ENCODE measurements at places on chromosomes 16 and 17.

- no peak for DNase-seq
Observed at GRCh38 chr17:4358154-4358553, 8.3 kb downstream of the UBE2G1 start.

- no peak for DNase-seq
Observed at GRCh38 chr17:63534816-63535455, 11.8 kb downstream of the KCNH6 start.

- peak; percentile 70 for DNase-seq
Observed at GRCh38 chr17:35612924-35613521, 25.9 kb downstream of the AP2B1 start.

GRCh38 chr17:64500862-64501765 is 4.3 kb upstream of the POLG2 start:
- DNase-seq = no peak

DNA sequence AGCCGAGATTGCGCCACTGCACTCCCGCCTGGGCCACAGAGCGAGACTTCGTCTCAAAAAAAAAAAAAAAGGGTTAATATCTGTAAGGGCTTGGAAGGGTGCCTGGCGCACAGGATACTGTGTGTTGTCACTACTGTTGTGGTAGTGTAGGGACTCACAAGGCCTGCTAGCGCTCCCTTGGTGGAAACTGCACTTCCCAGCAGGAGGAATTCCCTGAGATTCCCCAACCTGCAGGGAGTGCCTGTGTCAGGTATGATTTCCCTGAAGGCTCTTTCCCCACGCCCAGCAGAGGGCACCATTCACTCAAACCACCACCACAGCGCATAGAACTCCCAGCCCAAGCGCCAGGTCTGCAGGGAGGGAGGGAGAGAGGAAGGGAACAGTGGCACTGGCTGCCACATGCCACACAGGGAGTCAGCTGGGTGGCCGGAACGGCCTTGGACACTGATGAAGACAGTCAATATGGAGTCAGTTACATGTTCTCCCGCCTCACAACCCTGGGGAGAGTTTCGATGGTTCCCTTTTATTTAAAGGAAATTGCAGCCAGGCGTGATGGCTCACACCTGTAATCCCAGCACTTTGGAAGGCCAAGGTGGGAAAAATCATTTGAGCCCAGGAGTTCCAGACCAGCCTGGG is 32.7 kb upstream of the CDH1 start:
- peak; percentile 65 for DNase-seq

DNA sequence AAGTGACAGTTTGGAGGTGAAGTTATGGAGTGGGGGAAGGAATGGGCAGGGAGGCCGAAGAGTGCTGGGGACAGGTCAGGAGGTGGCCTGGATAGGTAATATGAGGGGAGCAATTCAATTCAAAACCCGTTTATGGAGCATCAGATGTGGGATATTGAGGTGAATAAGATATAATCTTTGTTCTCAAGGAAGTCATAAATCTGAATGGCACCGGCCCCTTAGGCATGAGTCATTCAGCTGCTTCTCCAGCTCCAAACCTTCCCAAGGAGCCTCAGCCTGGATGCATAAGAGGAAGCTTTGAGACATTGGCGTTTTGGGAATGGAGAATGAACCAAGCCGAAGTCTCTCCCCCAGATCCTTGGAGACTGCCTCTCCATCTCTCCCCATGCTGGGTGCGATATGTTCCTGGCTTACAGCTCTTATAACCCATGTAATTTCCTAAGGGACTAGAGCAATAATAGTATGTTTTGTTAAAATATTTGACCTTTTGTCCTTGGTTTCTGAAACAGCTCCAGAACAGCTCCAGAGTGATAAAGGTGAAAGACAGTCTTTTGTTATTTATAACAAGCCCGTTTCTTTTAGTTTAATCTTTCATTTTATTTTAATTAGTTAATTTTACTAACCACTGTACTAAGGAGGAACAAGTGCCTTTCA is 1.7 kb downstream of the TUBG2 start:
- DNase-seq = peak; percentile 64

DNA sequence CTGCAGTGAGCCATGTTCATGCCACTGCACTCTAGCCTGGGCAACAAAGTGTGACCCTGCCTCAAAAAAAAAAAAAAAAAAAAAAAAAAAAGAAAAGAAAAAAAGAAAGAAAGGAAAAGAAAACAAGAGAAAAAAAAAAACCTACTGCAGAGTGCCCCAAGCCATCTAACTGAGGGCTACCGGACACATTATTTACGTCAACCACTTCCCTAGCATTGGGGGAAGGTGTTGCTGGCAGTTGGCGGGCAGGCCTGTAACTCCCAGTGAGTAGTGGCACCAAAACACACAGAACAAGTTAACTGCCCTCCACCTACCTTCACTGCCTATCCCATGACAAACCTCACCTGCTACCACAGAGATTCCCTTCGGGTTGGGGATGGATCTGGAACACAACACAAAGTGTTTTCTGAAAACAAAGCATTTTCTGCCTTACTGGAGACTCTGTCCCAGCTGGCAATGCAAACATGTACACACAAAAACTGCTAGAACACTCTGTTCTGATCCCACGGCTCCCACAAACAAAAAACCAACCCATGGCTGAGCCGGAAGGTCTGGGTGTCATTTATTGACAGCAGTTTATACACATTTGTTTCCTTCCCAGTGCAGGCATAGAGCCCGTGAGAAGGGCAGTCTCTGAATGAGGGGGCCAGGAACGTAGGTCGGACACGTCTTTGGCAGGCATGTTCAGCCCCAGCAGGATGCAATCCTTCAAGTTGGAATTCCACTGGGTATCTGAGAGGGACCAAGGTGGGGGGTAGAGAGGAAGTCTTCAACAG is 11.0 kb downstream of the PHB1 start:
- no peak for DNase-seq

GRCh38 chr16:8552487-8553221 is 37.7 kb downstream of the TMEM114 start:
- DNase-seq = no peak

- DNase-seq = no peak
Observed at GRCh38 chr17:74972973-74973328, 392 bp upstream of the HID1 start.

GRCh38 chr17:15083225-15083624 is 181.9 kb downstream of the PMP22 start:
- no peak for DNase-seq

DNA sequence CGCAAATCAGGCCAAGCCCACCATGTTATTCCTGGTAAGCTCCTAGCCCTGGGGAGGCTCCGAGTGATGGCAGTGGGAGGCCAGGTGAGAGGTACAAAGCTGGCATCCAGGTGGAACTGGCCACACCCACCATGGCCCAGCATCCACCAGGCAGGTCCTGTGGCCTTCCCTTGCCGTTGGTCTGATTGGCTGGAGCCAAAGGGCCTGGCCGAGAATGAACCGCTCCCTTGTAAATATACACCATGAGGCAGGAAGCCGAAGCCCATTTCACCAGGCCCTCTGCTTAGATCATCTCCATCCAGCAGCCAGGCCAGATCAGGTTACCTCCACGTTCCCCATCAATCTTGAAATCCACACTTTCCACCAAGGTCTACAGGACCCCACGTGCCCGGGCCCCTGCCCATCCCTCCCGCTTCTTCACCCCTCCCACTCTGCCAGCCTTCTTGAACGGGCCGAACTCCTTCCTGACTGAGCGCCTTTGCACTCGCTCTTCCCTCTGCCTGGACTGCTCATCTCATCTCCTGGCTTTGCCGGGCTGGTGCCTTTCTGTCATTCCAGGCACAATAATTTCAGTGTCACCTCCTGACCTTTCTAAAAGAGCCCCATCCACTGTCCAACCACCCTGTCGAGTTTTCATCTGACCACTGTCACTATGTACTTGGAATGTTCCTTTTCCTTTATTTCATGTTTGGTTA is 5.8 kb downstream of the SOCS1 start:
- no peak for DNase-seq

GRCh38 chr16:50257876-50258275 is 8.5 kb upstream of the ADCY7 start:
- no peak for DNase-seq

- no peak for DNase-seq
Observed at GRCh38 chr17:4154201-4154600, 11.2 kb downstream of the CYB5D2 start.

- DNase-seq = no peak
Observed at GRCh38 chr17:9403257-9403656, 172.4 kb downstream of the STX8 start.

DNA sequence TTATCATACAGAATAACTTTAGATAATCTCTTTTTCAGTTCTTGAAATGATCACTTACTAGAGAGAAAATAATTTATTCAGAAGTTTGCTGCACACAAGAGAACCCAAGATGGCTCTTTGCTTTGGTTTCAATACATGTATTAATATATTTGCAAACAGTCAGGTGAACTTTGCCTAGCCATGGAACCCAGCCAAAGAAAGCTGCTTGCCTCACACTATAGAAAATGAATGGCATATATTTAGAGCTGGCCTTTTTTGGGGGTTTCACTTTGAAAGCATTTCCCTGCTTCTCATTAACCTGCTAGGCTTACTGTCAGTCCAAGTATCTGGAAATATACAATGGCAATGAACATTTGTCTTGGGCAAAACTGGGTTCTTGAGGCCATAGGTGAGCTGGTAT is 75.3 kb downstream of the MRTFB start:
- no peak for DNase-seq

GRCh38 chr16:88289968-88290401 is 92.8 kb upstream of the ZNF469 start:
- DNase-seq = no peak

DNA sequence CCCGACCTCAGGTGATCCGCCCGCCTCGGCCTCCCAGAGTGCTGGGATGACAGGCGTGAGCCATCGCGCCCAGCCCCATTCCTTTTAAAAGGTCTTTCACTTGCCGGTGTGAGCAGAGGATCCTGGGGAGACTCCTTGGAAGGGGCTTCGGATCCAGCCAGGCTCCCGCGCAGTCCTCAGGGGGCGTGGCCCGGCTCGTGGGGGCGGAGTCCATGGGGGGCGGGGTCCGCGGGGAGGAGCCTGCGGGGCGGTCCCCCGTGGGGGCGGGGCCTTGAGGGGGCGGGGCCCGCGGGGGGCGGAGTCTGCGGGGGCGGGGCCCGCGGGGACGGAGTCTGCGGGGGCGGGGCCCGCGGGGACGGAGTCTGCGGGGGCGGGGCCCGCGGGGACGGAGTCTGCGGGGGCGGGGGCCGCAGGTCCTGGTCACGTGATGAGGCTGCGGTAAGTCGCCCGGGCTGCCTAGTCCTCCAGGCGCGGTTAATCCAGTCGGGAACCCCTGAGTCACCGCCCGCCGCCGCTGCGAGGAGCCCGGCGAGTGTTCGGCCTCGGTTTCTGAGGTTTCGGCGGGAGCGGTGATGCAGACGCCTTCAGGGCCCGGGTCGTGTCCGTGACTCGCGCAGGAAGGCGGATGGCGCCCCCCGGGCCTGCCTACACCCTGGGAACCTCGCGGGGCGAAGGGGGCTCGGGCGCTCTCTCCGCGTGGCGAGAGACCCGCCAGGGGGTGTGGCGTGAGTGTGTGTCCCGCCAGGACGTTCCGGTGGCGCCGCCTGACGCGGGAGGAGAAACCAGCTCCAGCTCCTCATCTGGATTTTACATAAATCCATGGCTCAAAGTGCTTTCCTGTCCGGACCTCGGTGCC is 23.6 kb upstream of the ABR start:
- DNase-seq = peak; percentile 53

All from fibroblast of the aortic adventitia (primary cell).